Head of caudate nucleus (tissue), 42 donors: ENCODE measurements at places on chromosomes 2 and 18.

DNA sequence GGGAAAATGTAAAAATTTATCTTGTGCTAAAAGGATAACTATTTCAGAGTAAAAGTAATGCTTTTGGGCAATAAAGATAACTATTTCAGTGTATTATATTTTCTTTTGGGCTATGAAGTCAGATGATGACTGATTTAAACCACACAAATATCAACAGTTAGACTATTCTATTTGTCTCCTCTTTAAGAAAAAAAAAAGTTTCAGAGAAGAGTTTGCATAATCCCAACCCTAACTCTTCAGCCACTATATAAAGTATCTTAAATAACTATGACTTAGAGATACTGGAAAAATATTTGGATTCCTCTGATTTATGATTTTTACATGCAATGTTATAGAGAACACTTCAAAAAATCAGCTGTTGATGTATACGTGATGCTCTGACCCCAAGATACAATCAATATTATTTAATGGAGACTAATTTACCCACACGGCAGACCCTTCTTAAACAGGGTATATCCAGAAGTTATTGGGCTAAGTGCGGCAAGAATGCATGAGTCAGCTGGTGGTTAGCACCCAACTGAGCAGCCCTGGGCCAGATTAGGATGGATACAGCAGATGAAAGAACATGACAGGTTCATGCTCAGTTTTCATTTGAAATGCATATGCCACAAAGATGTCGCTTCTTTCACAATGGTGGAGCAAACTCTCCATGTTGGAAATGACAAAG is 279.0 kb downstream of the AFF3 start:
- DNase-seq: no peak

GRCh38 chr2:31260870-31261269 is 26.9 kb downstream of the EHD3 start:
- no peak for DNase-seq

- DNase-seq: no peak
These were observed 56.1 kb downstream of the RHBDD1 start for GRCh38 chr2:226891780-226892590.

- no peak for DNase-seq
These were observed 59.2 kb downstream of the RPL37A start for GRCh38 chr2:216557820-216558219.

DNA sequence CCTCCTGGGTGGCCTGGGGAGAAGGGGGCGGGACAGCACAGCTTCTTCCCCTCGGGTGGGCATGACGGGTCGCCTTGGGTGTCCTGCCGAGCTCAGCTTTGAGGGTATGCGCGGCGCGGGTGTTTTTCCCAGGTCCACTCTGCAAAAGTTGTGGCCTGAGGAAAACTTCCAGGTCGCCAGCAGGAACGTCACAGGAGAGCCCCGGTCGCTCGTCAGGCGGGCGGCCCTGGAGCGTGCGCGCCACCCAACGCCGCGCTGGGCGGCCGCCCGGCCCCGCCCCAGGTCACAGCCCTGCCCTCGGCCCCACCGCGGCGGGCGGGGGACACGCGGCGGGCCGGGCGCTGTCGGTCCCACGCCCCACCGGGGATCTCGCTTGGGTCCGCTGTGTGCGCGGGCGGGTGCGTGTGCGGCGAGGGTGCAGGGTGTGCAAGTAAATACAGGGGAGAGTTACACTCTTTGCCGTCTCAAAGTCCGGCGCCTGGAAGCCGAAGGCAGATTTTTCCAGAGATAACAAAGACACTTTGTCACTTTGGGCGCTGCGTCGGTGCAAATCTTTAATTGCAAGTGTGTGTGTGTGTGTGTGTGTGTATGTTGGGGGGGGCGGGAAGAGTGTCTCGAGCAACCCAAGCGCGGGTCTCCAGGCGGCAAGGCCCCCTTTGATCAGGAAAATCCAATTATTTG is 616 bp upstream of the SP5 start:
- no peak for DNase-seq

- DNase-seq: no peak
These were observed 316.3 kb upstream of the LRRTM4 start for GRCh38 chr2:77838441-77838840.

DNA sequence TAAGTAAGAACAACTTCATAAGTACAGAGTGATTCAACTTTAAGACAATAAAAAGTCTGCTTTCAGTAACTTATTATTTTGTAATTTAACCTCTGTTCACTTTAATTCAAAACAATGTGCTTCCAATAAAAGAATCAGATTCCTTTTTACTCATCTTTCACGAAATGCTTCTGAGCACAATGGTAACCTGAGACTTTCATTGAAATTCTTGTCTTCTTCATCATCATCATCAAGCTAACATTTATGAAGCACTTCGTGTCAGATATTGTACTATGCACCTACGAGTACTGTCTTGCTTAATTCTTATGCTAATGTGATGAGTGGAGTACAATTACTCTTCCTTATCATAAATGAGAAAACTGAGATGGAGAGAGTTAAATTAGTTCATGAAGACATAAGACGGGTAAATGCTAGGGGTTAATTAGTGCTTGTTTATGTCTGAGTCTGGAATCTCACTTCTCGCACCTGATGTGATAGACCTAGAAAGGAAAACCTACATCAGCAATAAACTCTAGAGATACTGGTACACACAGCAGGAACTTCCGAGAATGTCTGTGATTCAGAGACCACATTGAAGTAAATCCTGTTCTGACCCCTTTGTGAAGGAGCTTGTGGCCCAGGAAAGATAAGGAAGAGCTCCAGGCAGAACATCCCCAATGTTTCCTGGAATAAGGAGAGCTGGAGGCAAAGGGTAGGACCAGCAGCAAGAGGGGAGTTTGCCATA is 227.6 kb upstream of the ETAA1 start:
- no peak for DNase-seq

- DNase-seq: no peak
These were observed 150.6 kb upstream of the TMEFF2 start for GRCh38 chr2:192345287-192345686.

DNA sequence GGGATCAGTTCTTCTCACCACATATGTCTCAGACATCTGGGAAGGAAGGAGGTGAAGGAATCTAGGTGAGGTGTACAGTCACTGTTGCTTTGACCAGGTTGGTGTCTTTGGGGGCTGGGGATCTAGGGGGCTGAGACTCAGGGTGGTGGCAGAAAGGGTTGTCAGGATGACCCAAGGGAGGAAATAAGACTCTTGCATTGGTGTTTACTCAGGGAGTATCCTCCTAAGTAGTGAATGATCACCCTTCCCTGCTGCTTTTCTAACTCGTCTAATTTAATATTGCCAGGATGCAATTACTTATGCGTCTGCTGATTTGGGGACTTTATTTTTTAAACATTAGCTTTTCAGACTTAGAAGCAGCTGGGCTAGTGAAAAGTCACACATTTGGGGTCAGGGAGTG is 127.8 kb upstream of the SIX3 start:
- DNase-seq: no peak

DNA sequence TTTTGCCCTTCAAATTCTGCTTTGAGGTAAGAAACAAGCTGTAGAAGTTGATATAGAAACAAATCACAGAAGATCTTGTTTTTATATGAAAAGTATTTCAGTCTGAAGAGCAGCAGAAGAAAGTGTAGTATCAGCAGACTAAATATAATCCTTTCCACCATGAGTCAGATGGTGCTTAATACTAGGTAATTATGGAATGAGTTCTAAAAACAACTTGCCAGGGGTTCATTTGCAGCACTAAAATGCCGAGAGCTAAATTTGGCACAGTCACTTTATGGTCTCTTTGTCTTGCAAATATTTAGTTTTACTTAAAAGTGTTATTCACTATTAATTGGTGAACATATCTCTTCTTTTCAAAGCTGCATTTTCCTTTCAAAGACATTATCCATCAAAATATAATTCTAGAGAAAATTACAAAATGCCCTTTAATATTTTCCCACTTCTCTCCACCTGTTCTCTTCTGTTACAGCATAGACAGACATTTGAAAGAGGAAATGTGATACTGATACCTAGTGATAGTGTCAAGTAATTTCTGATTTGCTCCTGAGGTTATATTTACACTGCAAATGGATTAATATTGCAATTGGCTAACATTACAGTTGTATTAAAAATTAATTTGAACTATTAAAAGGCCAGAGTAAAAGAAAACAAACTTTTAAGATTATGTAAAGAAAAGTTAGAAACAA is 5.3 kb downstream of the MYL1 start:
- DNase-seq: no peak

GRCh38 chr2:218733171-218734021 is 22.8 kb downstream of the TTLL4 start:
- peak; percentile 35 for DNase-seq

DNA sequence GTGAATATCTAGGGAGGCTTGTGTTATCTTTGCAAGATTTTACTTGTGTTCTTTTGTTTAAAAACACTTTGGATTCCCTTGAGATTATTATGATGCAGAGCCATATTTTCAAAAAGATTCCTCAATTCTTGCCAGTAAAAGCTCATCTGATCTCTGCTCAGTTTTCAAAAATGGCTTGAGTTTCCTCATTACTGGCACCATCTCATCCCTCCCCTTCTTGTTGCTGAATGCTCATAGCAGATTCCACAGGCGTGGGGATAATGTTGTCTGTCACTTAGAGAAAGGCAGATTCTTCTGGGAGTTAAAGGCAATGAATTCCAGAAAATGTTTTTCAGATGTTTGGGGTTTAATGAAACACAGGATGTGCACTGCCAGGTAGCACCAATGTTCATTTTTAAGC is 170.4 kb upstream of the TANK start:
- DNase-seq: no peak

- DNase-seq: no peak
These were observed 22.3 kb upstream of the IL1R1 start for GRCh38 chr2:102120261-102120660.

GRCh38 chr18:33710269-33710668 is 132.2 kb downstream of the ASXL3 start:
- DNase-seq: no peak

DNA sequence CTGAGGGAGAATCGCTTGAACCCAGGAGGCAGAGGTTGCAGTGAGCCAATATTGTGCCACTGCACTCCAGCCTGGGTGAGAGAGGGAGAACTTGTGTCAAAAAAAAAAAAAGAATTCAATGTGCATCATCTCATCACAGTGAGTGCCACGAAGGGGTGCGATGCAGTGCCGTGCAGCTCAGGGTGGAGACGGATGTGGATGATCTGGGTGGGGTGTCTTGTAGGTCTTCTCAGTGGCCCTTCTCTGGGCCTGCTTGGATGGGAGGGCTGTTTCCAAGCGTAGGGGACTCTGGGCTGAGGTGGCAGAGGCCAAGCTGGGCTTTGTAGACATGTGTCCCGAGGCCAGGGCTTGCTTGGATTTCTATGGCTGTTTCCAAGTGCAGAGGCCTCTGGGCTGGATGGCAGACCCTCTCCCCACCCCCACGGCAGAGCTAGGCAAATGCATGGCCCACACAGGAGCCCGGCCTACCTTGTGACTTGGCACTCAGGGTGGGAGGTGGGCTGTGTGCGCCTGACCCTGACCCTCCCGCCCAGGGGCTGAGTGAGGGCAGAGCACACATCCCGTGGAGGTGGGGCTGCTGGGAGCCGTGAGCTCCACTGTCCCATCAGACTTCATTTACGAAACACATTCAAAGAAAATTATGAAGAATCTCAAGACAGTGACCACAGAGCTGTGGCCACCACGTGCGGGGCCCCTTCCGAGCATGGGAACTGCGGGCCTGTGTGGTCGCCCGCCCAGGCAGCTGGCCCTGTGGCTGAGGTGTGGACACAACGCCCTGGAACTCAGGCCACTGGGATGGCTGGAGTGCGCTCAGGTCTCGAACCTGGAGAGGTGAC is 76.4 kb downstream of the ASB1 start:
- no peak for DNase-seq

- DNase-seq: no peak
These were observed 52.0 kb upstream of the COL3A1 start for GRCh38 chr2:188922191-188922590.

DNA sequence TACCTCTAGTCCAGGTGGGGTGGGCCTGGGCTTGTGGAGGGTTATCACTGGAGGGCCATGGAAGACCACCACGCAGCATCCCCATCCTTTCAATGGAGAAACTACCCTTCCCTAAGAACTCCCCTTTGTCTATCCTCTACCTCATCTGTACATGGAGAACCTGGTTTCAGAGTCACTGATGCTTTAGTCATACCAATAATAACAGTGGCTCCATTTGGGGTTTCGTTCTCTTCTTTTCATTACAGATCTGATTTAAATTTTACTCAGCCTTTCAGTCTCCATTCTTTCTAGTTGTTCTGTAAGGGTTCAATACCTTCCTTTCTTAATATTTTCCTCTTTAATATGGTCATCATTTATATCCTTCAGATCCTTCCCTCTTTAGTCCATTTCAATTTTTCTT is 54.6 kb upstream of the ZFP36L2 start:
- no peak for DNase-seq

- DNase-seq: no peak
These were observed 147.8 kb downstream of the SATB2 start for GRCh38 chr2:199309973-199310372.

DNA sequence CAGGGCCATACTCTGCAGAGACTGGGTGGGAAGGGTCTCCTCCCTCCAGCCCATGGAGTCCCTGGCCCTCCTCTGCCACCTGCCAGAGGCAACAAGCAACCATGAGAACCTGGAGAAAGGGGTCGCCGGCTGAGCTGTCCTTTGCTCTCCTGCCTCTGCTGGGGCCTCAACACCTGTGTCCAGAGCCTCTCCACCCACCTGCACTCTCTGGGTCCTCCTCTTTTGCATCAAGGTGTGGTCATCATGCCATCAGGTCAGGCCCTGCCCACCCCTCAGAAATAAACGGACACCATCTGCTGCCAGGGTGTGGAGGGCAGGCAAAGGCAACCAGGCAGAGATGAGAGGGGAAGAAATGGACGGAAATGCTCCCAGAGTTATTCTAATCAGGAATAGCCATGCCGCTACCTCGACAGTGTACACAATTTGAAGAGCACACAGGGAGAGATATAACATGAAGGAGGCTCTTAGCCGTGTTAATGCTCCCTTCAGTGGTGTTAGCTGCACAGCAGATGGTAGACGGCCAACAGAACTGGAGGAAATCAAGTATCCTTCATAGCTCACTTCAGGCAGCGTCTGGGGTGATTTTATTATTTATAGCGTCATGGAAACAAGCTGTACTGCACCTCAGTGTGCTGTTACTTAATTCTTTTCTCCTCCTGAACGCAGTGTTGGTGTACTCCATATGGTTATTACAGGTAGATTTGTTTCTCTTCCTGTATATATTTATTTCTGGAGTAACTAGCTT is 247.9 kb downstream of the TSN start:
- DNase-seq: no peak

DNA sequence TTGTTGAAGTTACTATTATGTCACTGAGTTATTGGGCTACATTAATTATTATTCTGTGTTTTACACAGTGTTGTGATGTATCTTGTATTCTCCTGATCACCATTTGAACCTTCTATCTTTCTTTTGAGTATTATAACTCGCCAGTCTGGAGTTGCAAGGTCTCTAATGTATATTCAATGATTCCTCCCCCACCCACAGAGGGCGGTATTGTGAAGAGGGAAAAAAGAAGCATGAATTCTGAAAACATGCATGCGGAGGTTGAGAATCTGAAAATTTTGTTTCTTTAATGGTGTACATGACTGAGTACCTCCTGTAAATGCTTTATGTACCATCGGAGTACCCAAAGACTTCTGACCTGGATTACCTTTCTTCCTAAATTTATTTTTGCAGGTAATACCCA is 266.6 kb downstream of the NR4A2 start:
- DNase-seq: no peak

- DNase-seq: no peak
These were observed 138.2 kb upstream of the NFATC1 start for GRCh38 chr18:79257480-79257879.
